ENCODE measurements at places on chromosomes 7 and 10.

GRCh38 chr10:28738200-28738599 lies 60.9 kb downstream of the BAMBI start:
- DNase-seq = no peak

DNA sequence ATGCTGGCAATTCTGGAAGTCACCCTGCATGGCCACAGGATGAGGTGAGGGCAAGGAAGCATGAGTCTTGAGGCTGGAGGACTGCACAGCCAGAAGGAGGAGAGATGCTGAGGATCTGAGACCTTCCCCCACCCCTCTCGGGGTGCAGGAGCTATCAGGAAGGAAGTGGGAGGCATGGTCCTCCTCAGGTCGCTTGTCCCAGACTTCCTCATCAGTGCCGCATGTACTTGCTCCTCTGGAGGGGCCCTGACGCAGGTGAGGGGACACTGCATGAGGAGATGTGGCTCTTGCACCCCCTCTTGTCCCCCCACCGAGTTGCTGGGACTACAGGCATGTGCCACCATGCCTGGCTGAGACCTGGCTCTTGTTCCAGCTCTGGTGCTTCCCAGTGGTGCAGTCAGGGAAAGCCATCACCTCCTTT lies 5.7 kb upstream of the ZMIZ1 start:
- DNase-seq = no peak

DNA sequence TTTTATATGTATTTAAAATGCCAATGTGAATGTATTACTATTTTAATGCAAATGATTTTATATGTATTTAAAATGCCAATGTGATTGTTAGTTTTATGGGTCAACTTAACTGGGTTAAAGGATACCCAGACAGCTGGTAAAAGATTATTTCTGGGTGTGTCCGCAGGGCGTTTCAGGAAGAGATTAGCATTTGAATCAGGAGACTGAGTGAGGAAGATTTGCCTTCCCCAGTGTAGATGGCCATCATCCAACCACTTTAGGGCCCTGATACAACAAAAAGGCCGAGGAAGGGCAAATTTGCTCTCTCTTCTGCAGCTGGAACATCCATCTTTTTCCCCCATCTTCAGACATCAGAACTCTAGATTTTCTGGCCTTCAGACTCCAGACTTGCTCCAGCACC lies 116.2 kb downstream of the BAMBI start:
- no peak for DNase-seq

DNA sequence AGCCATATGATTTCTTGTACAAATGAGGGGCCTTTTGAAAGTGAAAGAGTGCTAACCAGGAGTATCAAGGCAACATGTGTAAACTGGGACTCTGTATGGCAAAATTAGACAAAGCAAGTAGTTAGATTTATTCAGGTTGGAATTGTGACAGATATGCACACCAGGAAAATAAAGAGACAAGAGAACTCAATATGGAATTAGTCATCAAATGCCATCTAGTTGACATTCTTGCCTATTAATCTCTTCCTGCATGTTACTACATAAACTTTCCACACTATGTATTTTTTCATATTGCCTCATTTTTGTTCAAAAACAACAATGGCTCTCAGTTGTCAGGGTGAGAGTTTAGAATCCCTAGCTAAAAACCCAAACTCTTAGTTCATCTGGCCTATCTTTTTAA lies 799.0 kb downstream of the NRG3 start:
- no peak for DNase-seq

DNA sequence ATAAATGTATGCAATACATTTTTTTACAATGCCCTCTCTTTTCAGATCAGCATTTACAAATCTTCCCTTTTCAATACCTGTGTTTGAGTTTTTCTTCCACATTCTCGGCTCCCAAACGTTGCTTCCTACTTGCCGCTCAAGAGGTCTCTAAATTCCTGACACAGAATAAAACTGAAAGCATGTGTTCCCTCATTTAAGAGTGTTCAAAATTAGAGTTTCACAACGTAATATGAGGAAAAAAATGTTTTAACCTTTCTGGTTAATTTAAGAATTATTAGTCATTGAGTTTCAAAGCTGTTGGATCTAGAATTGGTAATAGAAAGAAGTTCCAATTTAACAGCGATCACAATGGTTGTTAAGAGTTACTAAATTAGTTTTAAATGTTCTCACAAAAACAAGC lies 100.4 kb downstream of the ARID5B start:
- DNase-seq = no peak

GRCh38 chr7:29806995-29807841 lies 910 bp downstream of the WIPF3 start:
- DNase-seq = no peak

DNA sequence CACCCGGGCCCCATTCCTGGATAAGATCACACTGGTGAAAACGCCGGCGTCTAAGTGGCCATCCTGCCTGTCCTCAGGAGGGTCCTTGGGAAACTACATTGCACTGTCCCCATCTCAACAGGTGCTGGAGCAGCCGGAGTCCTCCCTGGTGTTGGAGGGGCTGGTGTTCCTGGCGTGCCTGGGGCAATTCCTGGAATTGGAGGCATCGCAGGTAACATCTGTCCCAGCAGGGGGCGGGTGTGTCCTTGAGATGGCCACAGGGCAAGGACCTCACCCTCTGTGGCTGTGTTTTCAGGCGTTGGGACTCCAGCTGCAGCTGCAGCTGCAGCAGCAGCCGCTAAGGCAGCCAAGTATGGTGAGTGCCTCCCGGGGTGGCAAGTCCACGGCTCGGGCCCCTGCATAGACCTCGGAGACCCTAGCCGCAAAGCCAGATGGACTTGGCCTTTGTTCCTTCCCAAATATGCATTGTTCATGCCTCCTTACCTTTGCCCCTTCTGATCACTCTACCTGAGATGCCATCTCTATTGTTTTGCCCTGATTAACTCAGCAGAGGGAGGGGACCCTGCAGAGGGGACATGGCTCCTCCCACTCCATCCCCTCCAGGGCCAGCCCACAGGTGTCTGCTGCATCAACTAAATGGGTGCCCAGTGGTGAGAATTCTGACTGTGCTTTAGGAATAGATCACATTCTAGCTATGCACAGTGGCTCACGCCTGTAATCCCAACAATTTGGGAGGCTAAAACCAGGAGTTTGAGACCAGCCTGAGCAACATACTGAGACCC lies 23.8 kb downstream of the ELN start:
- DNase-seq = no peak

DNA sequence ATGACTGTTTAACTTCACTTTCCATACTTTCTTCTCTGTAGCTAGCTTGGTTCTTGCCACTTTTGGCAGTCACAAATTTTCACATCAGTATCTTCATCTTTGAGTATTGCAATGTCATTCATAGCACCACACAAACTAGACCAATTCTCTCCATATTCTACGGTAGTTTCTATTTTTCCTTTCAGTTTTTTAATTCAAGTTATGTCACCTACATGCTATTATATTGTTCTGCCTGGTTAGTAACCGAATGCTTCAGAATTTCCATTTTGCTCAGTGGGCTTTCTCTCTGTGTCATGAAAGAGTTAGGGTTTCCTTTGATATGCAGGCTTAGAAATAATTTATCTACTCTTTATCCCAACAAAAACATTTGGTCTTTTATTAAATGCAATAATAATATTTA lies 896.5 kb downstream of the GATA3 start:
- no peak for DNase-seq

- DNase-seq = no peak
Measured at GRCh38 chr7:68183176-68183575, 1186.5 kb downstream of the TYW1 start.

GRCh38 chr10:3363311-3364045 lies 190.9 kb upstream of the PITRM1 start:
- no peak for DNase-seq

- DNase-seq = no peak
Measured at GRCh38 chr7:34131371-34131770, 226.0 kb downstream of the BMPER start.

DNA sequence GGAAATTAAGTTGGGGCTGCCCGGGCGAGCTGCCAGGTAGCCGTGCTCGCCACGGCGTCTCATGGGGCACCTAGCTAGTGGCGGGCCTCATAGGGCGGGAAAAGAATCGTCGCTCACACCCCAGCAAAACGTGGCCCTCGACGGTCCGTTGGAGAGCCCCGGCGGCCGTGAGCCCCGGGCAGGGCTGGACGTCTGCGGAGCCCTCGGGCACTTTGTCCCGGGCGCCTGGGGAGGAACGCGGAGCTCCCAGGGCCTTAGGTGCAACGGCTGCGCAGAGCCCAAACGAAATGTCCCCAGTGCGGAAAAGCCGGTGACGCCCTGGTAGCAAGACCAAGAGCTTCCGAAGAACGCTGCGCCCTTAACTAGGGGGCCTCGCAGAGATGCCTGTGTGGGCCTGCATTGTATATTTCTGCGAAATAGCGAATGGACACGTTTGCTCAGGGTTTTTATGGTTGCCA lies 866 bp upstream of the SFMBT2 start:
- peak; percentile 21 for DNase-seq

GRCh38 chr10:62037890-62038608 lies 136.6 kb downstream of the ARID5B start:
- DNase-seq = no peak

GRCh38 chr7:142833174-142834048 lies 21.5 kb upstream of the EPHB6 start:
- no peak for DNase-seq

DNA sequence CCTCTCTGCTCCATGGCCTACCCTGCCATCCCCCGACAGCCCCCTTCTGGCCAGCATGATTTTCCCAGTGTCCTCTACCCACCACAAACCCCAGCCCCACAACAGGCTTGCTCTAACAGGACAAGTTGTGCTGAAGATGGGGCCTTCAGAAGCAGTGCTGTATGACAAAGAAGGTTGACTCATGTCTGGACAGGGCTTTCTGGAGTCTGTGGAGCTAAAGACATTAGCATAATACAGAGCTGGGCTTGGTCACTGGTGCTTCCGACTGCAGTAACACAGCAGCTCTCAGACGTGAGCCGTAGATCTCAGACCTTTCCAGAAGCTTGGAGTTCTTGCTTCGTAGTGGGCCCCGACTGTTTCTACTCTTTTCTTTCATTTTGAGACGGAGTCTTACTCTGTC lies 100.5 kb downstream of the GTF2IRD1 start:
- DNase-seq = no peak

- DNase-seq = no peak
Measured at GRCh38 chr10:9634466-9634865, 1383.2 kb upstream of the CELF2 start.

DNA sequence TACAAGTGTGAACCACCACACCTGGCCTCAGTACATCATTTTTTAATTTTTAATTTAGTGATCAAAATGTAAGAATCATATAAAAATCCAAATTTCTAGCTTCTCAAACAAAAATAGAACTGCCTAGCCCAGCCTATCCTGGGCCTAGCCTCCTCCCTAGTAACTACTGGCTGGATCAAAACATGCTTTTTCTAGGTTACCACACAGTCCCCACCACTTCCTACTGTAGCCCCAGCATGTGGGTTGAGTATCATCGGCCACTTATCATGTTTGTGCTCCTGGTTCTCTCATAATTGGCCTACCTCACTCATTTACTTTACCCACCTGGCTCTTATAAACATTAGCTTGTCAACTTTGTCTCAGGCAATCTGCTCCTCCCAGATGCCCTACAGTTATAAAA lies 52.9 kb downstream of the DNAJC12 start:
- DNase-seq = no peak

DNA sequence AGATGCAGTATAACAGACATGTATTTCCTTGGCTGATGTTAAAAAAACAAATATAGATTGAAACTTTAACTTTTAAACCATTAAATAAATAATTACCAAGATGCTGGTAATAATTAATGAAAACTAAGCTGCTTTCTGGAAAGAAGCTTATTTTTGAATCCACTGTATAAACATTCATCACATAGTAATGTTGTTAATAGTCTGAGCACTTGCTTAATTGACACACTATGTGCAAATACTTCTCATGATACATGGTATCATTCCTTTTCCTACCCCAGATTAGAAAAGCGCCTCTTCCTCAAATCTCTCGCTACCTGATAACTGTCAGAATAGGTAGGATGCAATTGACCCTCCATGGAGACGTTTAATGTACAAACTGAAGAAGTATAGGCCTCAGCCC lies 15.0 kb upstream of the COL28A1 start:
- no peak for DNase-seq

DNA sequence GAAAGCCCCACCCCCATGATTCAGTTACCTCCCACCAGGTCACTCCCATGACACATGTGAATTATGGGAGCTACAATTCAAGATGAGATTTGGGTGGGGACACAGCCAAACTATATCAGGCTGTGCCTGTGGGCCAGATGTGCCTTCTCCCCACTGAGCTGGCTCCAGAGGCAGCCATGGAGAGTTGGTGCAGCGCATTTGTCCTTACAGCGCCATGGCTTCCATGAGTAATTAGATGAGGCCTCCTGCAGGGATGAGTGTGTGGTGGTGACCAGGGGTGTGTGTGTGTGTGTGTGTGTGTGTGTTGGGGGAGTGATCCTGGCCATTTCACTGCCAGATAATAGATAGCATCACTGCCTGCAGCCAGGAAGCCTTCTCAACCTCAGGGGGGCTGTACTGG lies 94.6 kb downstream of the FANK1 start:
- no peak for DNase-seq

DNA sequence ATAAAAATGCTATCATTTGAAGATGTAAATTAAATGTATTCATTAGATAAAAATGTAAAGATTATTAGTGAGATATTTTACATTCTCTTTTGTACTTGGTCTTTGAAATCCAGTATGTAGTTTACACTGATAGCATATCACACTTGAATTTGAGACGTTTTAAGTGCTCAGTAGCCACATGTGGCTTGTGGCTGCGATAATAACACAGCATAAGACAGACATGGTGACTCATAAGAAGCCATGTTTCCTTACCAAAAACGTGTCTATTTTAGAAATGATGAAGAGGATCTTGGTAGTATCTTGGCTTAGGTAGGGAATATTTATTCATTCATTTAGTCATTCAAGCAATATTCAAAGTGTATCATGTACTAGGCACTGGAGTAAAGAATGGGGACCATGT lies 149.3 kb downstream of the POU6F2 start:
- DNase-seq = no peak

DNA sequence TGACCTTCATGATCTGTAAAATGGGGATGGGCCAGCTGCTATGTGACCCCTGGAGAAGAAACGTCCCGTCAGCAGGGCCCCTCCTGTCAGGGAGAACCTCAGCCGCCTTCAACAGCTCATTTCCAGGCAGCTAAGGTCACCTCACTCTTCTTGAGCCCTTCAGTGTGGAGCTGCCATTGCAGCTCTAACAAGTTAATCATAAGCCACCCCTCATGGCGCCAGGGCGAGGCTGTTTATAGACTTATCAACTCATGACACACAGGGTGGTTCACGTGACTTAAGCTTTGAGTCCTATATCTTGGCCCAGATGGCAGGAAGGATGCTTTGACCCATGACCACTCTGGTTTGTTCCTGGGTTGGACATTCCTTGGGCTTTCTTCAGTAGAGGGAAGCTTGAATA lies 315.1 kb downstream of the TNS3 start:
- no peak for DNase-seq

Measured in stimulated activated CD4-positive, alpha-beta T cell treated with anti-CD3 and anti-CD28 coated beads, Interleukin-4, amount 100 ng/mL, for 24 hours (primary cell).